OCI-LY7 (cell line): ENCODE measurements at places on chromosomes 3 and 15.

DNA sequence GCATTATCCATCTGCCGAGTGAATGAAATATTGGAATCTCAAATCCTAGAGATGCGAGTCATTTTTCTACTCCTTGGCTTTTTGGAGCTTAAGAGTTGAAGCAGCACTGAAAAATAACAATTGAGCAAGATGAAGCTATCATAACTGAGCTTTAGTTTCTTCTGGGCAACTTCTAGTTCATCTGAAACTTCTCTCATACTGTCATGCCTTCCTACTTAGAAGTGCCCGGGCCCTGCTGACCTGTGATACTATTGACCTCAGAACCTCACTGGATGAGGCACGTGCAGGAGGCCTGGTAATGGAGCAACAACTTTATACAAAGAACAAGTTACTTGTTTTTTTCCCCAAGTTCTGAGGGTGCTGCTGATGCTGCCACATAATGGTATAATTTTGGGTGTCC lies 48.5 kb upstream of the P3H2 start:
- DNase-seq, result no peak

GRCh38 chr15:86322629-86323028 lies 243.0 kb downstream of the AGBL1 start:
- DNase-seq, result no peak

DNA sequence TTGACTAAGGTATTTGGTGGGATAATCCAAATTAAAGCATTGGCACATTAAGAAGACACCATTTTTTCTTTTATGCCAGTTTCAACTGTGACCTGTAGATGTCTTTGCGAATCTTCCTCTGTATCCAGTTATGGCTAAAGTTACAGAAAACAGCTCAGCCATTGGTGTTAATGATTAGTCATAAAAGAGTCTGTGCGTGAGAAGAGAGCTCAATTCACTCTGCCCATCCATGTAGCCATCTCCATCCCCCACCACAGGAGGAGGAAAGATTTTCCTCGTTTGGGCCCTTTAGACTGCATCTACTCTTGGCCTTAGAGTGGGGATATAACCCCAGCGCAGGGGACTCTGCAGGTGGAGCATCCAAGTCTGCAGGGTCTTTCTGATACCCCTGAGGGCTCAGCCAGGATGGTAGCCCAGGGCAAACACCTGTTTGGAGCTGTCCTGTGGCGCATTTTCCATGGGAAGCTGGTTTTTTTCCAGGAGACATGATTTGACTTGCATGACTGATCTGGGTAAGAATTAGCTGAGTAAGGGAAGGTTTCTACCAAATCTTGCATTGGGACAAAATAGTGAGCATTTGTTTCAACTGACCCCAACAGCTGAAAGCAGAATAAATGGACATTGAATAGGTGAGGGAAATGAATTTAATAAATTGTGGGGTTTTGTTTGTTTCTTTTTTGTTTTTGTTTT lies 29.5 kb downstream of the NANOGP8 start:
- DNase-seq, result no peak

- no peak for DNase-seq
Measured at GRCh38 chr15:101048581-101049030, 129.4 kb downstream of the LRRK1 start.

DNA sequence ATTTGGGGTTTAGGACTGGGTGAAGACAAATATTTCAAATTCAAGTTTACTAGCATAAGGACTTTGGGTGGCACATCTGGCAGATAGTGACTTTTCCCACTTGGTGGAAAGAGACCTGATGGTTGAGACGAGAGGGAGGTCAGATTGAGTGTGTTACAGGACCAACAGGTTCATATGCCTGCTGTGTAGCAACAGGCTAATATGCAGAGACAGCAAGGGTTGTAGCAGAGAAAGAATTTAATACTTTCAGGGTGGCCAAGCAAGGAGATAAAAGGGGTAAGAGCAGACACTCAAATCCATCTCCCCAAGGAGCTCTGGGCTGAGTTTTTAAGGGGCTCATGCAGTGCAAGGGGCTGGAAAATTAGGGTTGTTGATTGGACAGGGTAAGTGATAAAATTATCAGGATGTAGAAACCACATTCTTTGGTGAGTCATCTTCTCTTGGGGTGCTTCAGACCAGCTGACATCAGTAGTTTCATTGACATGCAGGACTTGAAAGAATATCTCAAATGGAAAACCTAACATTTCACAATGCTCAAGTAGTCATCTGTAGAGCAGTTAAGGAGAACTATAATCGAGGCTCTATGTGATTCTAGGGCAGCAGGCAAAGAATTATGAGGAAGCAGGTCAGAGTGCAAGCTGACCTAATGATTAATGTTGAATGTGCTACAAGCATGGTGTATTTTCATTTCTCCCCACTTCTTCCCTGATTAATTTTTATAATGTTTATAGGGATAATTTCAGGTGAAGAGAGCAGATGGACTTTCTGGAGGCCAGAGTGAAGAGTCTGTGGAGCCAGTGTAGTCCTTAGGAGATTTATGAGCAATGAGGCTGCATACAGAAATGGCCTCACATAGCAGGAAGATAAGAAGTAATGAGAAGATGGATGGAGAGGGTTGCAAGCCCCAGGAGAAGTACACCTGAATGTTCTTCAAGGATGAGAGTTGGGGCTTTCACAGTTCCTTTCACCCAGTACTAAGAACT lies 13.7 kb downstream of the FOXB1 start:
- DNase-seq, result no peak

DNA sequence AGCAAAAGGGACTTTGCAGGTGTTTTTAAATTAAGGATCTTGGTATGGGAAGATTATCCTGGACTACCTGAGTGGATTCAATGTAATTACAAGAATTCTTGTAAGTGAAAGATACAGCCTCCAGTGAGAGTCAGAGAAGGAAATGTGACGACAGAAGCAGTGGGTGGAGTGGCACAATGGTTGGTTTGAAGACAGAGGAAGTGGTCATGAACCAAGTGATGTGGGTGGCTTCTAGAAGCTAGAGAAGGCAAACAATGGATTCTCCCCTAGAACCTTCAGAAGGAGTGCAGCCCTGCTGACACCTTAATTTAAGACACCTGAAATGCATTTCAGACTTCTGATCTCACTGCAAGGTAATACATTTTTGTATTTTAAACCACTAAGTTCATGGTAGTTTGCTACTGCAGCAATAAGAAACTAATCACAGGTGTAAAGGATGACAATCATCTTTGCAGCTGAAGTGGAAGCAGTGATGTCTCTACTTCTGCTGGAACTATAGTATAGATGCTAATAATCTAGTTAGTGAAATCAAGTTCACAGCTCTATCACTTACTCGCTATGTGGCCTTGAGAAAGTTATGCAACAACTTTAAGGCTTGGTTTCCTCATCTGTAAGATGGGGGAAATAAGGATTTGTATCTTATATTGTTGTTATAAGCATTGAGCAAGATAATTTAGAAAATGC lies 403.4 kb upstream of the SUCLG2 start:
- no peak for DNase-seq

DNA sequence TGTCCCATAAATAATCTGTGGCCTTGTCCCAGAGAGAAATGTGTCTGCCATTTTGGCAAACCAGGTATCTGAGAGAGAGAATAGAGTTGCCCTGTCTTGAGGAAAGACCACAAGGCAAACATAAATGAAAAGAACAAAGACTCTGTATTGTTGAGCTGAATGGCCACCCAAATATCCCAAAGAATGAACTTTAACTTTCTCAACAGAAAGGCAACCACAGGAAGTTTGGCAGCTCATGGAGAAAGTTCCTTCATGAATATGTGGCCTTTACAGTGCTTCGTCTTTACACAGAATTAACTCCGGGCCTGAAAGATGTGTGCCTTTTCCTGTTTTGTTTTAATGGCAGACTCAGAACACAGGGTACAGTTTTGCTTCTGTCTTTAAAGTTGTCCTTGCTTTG lies 41.4 kb upstream of the THBS1 start:
- no peak for DNase-seq

DNA sequence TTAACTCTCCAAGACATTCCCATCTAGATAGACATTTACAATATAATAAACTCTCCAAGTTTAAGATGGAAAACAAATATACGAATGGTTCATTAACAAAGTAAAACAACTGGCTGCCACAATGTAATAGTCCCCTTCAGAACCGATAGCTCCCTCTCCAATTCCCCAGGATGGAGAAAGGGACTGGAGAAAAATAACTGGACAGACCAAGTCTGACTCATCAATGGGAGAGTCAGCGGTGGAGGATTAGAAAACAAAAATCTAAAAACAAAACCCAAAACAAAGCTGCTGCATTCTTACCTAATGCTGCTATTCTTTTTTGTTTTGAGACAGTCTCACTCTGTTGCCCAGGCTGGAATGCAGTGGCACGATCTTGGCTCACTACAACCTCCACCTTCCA lies 468.1 kb downstream of the SHQ1 start:
- DNase-seq, result no peak

DNA sequence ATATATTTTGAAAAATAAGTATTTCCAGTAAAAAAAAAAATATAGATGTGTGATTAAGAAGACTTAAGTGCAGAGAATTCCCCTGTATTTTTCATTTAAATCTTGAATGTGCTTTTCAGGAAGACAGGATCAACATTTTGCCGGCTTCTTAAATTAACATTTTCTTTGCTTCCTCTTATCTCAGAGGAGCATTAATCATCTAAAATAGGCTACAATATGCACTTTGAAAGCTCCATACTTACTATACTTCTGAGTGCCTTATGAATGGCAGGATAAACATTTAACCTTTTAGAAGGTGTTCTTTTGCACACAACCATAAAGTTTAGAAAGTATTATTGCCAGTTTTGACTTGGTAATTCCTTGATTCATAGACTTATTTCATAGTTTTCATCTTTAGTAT lies 164.3 kb downstream of the ECT2 start:
- no peak for DNase-seq

DNA sequence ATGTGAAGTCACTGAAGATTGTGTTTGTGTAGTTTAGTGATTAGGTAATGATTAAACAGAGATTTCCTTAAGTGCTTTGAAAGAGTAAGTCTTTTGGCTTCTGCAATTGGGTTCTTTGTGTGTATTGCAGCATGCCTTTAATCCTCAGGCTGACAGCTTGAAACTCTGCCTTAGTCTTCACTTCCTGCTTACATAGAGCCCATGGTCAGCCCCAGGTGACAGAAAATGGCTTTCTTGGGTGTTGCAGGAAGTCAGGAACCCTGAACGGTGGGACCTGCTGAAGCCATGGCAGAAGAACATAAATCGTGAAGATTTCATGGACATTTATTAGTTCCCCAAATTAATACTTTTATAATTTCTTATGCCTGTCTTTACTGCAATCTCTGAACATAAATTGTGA lies 61.3 kb downstream of the KBTBD8 start:
- no peak for DNase-seq

GRCh38 chr15:55260562-55261131 lies 29.0 kb downstream of the RAB27A start:
- DNase-seq, result no peak

- DNase-seq, result no peak
Measured at GRCh38 chr3:54671511-54671910, 256.3 kb downstream of the LRTM1 start.

DNA sequence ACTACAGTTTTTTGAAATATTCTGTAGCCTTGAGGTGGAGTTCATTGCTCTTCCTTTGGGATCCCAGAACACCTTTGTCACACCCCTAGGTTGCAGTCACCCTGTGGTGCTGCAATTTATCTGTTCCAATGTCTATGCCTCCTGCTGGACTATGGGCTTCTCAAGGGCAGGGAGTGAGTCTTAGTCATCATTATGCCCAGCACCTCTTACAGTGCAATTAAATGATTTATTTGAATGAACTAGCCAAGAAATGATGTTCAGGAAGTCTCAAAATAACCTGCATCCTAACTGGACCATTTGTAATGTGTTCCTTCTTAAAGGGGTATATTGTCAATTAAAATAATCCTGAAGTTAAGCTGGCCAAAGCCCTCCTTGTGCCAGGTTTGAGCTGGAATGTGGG lies 28.5 kb downstream of the SHC4 start:
- DNase-seq, result no peak

DNA sequence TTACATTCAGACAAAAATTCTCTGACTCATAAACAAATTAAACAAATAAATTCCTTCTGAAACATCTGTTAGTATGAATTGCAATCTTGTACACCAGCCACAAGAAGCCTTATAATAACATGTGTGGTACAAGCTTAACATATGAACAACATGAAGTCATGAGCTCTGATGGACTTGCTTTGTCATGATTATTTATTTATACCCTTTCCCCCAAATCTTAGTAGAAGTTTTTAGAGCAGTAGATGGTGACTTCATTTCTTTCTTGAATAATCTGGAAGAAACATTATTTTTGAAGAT lies 633.4 kb downstream of the EPHA3 start:
- no peak for DNase-seq

GRCh38 chr3:153180860-153181372 lies 18.9 kb downstream of the RAP2B start:
- no peak for DNase-seq

GRCh38 chr3:191051037-191051436 lies 148.0 kb upstream of the OSTN start:
- DNase-seq, result peak; percentile 64

DNA sequence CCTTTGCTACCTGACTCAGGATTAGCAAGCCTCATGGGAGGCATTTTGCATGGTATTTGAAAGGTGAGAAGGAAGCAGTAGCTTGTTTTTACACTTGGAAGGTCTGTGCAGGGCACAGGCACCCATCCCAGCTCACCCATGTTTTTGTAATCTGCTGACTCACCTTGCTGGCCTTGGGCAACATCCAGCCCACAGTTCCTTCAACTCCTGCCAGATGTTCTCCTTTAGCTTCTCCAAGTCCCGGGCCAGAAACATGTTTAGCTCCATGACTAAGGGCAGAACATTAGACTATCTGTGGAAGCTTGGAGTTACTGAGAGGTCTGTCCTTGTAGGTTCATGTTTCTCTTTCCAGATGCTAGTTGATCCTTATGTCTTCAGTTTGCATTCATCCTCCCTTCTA lies 12.4 kb upstream of the ZNF770 start:
- no peak for DNase-seq

- no peak for DNase-seq
Measured at GRCh38 chr3:34284959-34285826, 486.8 kb downstream of the PDCD6IP start.

- DNase-seq, result no peak
Measured at GRCh38 chr3:64917914-64918453, 230.2 kb upstream of the ADAMTS9 start.

- DNase-seq, result no peak
Measured at GRCh38 chr3:150300388-150300787, 107.7 kb upstream of the TSC22D2 start.

DNA sequence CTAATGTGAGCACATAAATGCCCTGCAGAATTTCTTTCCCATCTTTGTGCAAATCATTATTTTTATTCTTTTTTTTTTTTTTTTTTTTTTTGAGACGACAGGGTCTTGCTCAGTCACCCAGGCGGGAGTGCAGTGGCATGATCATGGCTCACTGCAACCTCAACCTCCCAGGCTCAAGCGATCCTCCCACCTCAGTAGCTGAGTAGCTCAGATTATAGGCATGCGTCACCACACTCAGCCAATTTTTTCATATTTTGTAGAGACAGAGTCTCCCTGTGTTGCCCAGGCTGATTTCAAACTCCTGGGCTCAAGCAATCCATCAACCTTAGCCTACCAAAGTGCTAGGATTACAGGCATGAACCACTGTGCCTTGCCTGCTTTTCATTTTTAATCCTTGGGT lies 22.9 kb downstream of the DAG1 start:
- DNase-seq, result no peak

- DNase-seq, result no peak
Measured at GRCh38 chr15:50862553-50862952, 45.9 kb upstream of the AP4E1 start.

- peak; percentile 92 for DNase-seq
Measured at GRCh38 chr3:11601446-11602238, 42.1 kb downstream of the VGLL4 start.

- no peak for DNase-seq
Measured at GRCh38 chr15:50210462-50211157, 28.6 kb downstream of the SLC27A2 start.

- no peak for DNase-seq
Measured at GRCh38 chr3:188449421-188449820, 295.5 kb downstream of the LPP start.
